ENCODE measurements at places on chromosomes 7 and 10.

- peak; percentile 6 for DNase-seq
Measured at GRCh38 chr10:93062514-93063143, 2.0 kb downstream of the CYP26C1 start.

DNA sequence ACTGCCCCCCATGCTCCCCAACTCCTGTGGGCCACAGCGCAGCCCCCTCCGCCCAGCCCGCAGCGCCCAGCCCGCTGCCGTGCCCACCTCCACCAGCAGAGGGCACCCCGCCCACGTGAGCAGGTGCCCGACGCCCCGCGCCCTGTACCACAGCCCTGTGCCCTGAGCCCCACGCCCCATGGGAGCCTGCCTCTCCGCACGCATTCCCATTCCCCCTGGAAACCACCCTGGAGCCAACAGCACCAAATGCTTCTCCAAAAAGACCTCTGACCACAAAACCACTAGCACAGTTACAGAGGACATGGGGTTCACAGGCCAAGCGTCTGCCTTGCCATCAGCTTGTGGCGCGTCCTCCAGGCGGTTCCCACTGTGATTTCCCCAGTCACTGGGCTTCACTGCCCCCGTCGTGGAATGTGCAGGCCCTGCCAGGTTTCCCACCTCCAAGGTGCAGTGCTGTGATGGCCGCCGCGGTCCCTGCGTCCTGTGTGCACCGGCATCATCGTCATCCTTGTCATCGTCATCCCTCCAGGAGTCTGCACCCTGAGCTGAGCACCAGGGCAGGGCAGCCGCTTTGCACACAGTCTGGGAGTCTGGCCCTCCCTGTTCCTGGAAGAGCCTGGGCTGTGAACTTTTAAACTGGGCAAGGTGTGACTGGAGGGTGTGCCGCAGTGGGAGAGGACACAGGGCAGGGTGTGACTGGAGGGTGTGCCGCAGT is 61.7 kb downstream of the PWWP2B start:
- DNase-seq: peak; percentile 56

DNA sequence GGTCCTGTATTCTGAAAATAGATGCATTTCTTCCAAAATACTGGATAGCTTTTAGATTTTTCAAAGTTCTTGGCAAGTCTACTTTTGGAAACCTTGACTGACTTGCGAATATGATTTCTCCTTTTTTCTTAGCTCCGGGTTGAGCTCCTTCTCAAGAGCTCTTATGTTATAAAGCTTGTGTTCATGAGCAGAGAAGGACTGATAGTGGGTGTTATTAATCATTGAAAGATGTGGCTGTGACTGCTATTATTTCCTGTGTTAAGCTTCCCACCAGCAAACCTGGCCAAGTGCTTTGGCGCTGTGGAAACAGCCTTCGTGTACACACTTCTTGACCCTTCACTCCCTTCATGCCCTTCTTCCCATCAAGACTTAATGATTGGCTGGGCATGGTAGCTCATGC is 98.2 kb downstream of the KIAA1217 start:
- no peak for DNase-seq

GRCh38 chr7:26853788-26854393 is 10.5 kb downstream of the SKAP2 start:
- DNase-seq: no peak

GRCh38 chr7:25320791-25321190 is 92.5 kb upstream of the NPVF start:
- DNase-seq: no peak

Data from activated CD4-positive, alpha-beta T cell treated with anti-CD3 and anti-CD28 coated beads, Interleukin-2, amount 50 U/mL, for 4 hours (primary cell).